ENCODE measurements at places on chromosomes 4 and X. TPM values are rescaled to one million over a fixed set of nuclear protein-coding genes. Genes with fewer than 3 reads are reported as not detected.

CDX4 gene
- not detected for total RNA-seq

GRCh38 chr4:100208964-100209363 is 18.7 kb upstream of the DDIT4L start:
- H3K4me3 ChIP-seq: no peak overlapping the region
- H3K27me3 ChIP-seq: no peaks in the 10 kb centered on the region
- H3K4me1 ChIP-seq: no peaks in the 10 kb centered on the region
- H3K27ac ChIP-seq: no peak overlapping the region
- DNase-seq: peak; percentile 27

GRCh38 chrX:46589977-46590723 is 16.6 kb downstream of the CHST7 start:
- H3K4me1 ChIP-seq: peaks cover 5% of the 10 kb centered on the region
- no peaks in the 10 kb centered on the region for H3K36me3 ChIP-seq
- H3K27ac ChIP-seq: no peak overlapping the region
- no peak overlapping the region for H3K4me3 ChIP-seq
- peak; percentile 72 for DNase-seq

- peaks cover 2% of the 10 kb centered on the region for H3K4me1 ChIP-seq
- H3K4me3 ChIP-seq: no peak overlapping the region
- no peak for DNase-seq
- no peak overlapping the region for H3K27ac ChIP-seq
Observed at GRCh38 chr4:80295826-80296225, 29.4 kb downstream of the FGF5 start.

- peak; percentile 67 for DNase-seq
- peaks cover 4% of the 10 kb centered on the region for H3K4me1 ChIP-seq
- H3K36me3 ChIP-seq: no peaks in the 10 kb centered on the region
- no peak overlapping the region for H3K27ac ChIP-seq
Observed at GRCh38 chr4:75343333-75343732, 170.9 kb downstream of the RCHY1 start.

EXOC1L gene
- total RNA-seq: not detected

DNA sequence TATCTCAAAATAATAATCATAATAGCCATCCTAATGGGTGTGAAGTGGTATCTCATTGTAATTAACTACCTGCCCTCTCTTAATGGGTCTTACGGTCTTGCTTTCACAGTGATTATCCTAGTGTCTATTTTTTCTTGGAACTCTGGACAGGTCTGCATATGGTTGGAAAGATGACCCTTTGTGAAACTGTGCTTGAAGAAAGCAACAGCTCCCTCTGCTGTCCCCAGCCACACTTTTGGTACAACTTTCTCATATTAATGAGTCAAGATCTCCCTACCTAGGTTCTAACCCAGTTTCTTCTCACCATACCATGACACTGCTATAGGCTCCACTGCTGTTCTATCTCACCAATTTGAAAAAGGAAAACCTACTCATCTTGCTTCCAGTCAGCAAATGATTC is 2.4 kb downstream of the TFDP3 start:
- no peaks in the 10 kb centered on the region for H3K4me1 ChIP-seq
- H3K4me3 ChIP-seq: no peak overlapping the region
- peak; percentile 11 for DNase-seq
- no peak overlapping the region for H3K27ac ChIP-seq

- H3K36me3 ChIP-seq: no peaks in the 10 kb centered on the region
- H3K4me1 ChIP-seq: no peaks in the 10 kb centered on the region
- no peak for DNase-seq
Observed at GRCh38 chr4:141731481-141731880, 95.1 kb downstream of the IL15 start.

OTUD6A gene
- total RNA-seq: not detected

- H3K27ac ChIP-seq: no peak overlapping the region
- H3K4me1 ChIP-seq: no peaks in the 10 kb centered on the region
- no peaks in the 10 kb centered on the region for H3K27me3 ChIP-seq
- no peak overlapping the region for H3K4me3 ChIP-seq
- DNase-seq: no peak
Observed at GRCh38 chr4:1830642-1831228, 25.2 kb downstream of the LETM1 start.

ADH6 gene
- not detected for total RNA-seq

ZMAT1 gene
- total RNA-seq: 0.51 TPM

GRCh38 chrX:71454222-71454621 is 78.7 kb upstream of the OGT start:
- no peak overlapping the region for H3K4me3 ChIP-seq
- no peak overlapping the region for H3K27ac ChIP-seq
- peak; percentile 34 for DNase-seq
- no peaks in the 10 kb centered on the region for H3K27me3 ChIP-seq
- peaks cover 2% of the 10 kb centered on the region for H3K36me3 ChIP-seq
- no peaks in the 10 kb centered on the region for H3K4me1 ChIP-seq

SPIN2B gene
- total RNA-seq: 8.0 TPM

DNA sequence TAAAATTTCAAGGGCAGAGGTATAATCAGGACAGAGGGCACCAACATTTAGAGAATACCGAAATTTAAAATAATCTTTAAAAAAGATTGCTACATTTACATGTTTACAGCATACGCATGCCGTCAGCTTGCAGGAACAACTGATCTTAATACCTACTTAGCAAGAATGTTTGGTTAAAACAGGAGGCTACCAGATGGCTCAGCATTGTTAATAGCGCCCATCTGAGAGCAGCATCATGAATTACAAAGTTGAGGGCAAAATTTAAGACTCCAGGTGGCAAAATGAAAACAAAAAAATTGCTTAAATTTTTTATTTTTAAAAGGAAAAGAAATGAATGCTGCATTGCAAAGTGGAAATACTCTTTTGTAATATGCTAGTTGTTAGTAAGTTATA is 241.3 kb downstream of the C4orf33 start:
- H3K36me3 ChIP-seq: no peaks in the 10 kb centered on the region
- H3K27me3 ChIP-seq: no peaks in the 10 kb centered on the region
- no peaks in the 10 kb centered on the region for H3K4me1 ChIP-seq
- no peak overlapping the region for H3K27ac ChIP-seq

GRCh38 chrX:140664939-140665338 is 44.6 kb upstream of the LINC00632 start:
- no peaks in the 10 kb centered on the region for H3K4me1 ChIP-seq
- peak; percentile 37 for DNase-seq
- no peaks in the 10 kb centered on the region for H3K27me3 ChIP-seq
- no peak overlapping the region for H3K4me3 ChIP-seq
- no peaks in the 10 kb centered on the region for H3K36me3 ChIP-seq

UVSSA gene
- 4.6 TPM for total RNA-seq

TAF7L gene
- 0.33 TPM for total RNA-seq

DNA sequence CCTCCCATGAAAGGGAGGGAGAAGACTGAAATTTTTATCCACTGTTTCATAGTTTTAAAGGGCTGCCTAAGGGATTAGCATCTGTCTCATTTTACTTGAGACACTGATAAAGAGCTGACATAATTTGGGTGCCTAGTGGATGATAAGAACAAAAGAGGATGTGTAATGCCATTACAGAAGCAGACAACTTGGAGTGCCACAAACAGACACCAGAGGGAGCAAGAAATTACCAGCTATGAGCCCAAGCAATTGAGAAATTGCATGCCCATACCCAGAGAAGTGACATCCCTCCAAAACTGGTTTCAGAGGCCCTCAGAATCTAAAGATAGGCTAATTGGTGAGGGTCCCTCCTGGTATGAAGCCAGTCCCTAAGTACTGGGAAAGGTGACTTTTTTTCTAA is 38.5 kb upstream of the POU3F4 start:
- H3K4me1 ChIP-seq: no peaks in the 10 kb centered on the region
- DNase-seq: no peak
- no peaks in the 10 kb centered on the region for H3K36me3 ChIP-seq

GRCh38 chr4:120007191-120007871 is 59.3 kb downstream of the MAD2L1 start:
- H3K4me3 ChIP-seq: no peak overlapping the region
- H3K27me3 ChIP-seq: no peaks in the 10 kb centered on the region
- H3K36me3 ChIP-seq: no peaks in the 10 kb centered on the region
- DNase-seq: peak; percentile 81
- peak overlapping the region; percentile 45 for H3K27ac ChIP-seq
- peaks cover 9% of the 10 kb centered on the region for H3K4me1 ChIP-seq

AWAT2 gene
- not detected for total RNA-seq

DAPP1 gene
- total RNA-seq: not detected

PASD1 gene
- total RNA-seq: not detected

DNA sequence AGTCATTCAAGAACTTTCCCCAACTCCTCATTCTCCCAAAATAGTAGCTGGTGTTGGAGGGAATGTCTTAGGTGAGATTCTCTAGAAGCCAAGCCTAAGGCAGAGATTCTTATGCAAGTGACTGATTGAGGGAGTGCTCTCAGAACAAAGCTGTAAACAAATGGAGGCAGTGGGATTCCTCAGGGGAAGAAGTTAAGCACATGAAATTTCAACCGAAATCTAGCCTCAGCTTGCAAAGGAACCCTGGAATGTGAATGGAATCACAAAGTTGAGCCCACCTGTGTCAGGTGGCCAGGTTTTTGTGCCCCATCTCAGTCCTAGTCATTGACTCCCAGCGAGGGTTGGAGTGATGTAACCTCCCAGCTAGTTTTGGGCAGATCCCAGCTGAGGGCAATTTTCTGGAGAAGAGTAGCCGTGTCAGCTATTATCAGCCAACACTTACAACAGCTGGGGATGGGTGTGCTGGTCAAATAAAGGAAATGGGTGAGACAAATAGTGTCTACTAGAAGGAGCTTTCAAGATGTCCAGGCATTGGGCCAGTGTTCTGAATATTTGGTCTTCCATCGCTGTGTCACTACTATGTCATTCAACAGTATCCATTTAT is 29.7 kb upstream of the FGF2 start:
- H3K27me3 ChIP-seq: no peaks in the 10 kb centered on the region
- peak; percentile 19 for DNase-seq
- no peak overlapping the region for H3K4me3 ChIP-seq
- no peaks in the 10 kb centered on the region for H3K36me3 ChIP-seq
- H3K27ac ChIP-seq: peak overlapping the region; percentile 60

GRCh38 chr4:124105212-124105611 is 607.3 kb downstream of the ANKRD50 start:
- no peak for DNase-seq
- no peak overlapping the region for H3K4me3 ChIP-seq
- no peaks in the 10 kb centered on the region for H3K36me3 ChIP-seq
- no peaks in the 10 kb centered on the region for H3K27me3 ChIP-seq

GRCh38 chrX:136168929-136169735 is 21.8 kb downstream of the FHL1 start:
- DNase-seq: peak; percentile 91
- no peaks in the 10 kb centered on the region for H3K36me3 ChIP-seq
- peaks cover 28% of the 10 kb centered on the region for H3K4me1 ChIP-seq
- H3K27me3 ChIP-seq: no peaks in the 10 kb centered on the region
- H3K4me3 ChIP-seq: no peak overlapping the region

GRCh38 chrX:118536687-118537461 is 41.3 kb downstream of the DOCK11 start:
- DNase-seq: peak; percentile 48
- no peak overlapping the region for H3K4me3 ChIP-seq
- peaks cover 8% of the 10 kb centered on the region for H3K4me1 ChIP-seq
- no peak overlapping the region for H3K27ac ChIP-seq

DNA sequence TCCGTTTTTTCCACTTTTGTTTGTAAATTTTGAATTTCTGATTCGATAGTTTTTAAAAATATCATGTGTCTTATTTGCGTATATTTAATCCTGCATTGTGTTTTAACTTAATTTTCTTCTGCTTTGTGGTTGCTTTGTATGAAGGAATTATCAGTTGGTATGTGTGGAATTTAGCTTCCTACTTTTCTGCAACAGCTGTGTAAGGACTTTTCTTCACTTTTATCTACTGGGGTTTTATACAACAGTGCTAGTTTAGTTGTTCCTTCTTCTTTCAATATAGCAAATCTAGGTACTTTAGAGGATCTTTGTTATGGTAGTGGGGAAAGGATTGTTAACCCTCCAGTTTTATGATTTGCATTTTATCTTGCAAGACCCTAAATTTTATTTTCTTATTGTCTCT is 410.3 kb downstream of the CCSER1 start:
- no peaks in the 10 kb centered on the region for H3K4me1 ChIP-seq
- H3K27ac ChIP-seq: no peak overlapping the region
- no peaks in the 10 kb centered on the region for H3K27me3 ChIP-seq

LANCL3 gene
- not detected for total RNA-seq

PNMA6F gene
- total RNA-seq: not detected

GRCh38 chr4:121421594-121421993 is 40.8 kb upstream of the QRFPR start:
- no peak overlapping the region for H3K27ac ChIP-seq
- H3K4me3 ChIP-seq: no peak overlapping the region

XG gene
- total RNA-seq: 1.3 TPM

Measured in fibroblast of lung (primary cell).